ENCODE measurements at places on chromosomes 16 and 17.
A peak's percentile ranks its signal among the peaks of the same experiment; 100 is the strongest.

DNA sequence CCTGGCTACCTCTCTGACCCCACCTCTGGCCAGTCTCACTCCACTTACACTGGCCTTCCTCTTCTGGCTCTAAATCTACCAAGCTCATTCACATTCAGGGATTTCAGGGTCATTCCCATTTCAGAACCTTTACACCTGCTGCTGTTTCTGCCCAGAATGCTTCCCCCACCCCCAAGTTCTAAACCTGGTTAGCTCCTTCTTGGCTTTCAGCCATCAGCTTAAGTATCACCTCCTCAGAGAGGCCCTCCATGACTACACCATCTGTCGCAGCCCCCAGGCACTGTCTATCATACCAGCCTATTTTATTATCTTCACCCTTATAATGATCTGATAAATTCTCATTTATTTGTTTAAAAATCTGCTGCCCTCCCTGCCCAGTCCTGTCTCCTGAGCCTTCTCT lies 23.3 kb upstream of the NGFR start:
- DNase-seq = no peak

DNA sequence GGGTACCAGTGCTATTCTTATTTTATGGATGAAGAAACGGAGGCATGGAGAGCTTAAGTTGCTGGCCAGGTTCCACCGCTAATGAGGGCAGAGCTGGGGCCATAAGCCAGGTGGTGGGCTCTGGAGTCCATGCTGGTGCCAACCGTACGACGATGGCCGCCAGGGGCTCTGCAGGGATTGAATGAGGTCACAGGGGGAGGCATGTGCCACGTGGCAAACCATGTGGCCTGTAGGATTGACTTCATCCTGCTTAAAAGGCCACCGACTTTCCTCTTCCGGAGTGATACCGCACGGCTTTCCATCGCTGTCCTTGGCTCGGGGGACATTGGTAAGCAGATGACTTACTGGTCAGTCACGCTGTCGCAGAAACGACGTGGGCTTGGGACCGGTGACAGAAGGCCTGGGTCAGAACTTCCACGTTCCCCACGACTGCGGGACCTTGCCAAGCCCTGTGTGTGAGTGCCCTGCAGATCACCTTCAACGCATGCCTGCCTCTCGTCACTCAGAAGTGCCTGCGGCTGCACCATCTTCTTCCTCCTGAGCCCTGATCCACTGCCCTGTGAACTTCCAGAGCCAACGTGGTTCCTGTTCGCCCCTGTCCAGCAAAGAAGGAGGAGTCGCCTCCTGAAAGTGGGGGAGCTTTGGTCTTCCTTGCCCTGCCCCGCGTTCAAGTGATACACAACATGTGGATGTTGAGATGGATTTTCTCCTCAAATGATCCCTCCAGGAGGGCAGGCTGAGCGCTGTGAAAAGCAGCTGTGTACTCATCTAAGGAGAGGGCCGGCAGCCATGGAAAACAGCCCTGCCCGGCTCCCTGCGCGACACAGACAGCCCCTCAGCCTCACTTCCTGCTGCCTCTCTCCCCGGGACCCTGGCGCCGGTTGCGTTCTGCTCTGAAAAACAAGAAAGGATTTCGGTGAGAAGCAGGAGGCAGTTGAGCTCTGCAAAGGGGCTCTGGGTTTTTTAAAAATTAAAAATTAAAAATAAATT lies 176.7 kb downstream of the C16orf95 start:
- no peak for DNase-seq

- DNase-seq = peak; percentile 51
These were observed 39.7 kb upstream of the IRX3 start for GRCh38 chr16:54326266-54326662.

- DNase-seq = peak; percentile 45
These were observed 224.2 kb downstream of the BCAS3 start for GRCh38 chr17:60901806-60902205.

- DNase-seq = no peak
These were observed 7.2 kb upstream of the CD68 start for GRCh38 chr17:7572338-7572587.

GRCh38 chr17:59375857-59376256 lies 44.4 kb downstream of the YPEL2 start:
- DNase-seq = no peak

DNA sequence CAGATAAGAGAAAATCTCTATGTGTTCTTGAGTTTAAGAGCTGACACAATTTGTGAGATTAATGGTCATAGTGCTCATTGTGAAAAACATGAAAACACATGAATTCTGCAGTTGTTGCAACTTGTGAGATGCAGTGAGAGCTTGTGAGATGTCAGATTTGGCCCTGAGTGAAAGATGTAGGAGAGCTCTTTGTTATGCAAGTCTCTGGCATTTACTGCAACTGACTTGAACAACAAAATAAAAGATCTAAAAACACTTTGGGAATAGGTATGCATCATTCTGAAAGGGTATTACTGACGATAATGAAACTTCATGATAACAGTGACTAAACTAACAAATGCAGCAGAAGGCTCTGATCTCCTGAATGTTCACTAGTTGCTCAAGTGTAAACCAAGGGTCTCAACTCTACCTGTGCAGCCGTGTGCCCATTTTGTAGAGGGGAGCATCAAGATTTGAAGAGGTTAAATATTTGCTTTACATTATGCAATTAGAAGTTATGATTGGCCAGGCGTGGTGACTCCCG lies 50.8 kb upstream of the SMIM36 start:
- no peak for DNase-seq

- no peak for DNase-seq
These were observed 23.7 kb downstream of the TSPOAP1 start for GRCh38 chr17:58304750-58305486.

DNA sequence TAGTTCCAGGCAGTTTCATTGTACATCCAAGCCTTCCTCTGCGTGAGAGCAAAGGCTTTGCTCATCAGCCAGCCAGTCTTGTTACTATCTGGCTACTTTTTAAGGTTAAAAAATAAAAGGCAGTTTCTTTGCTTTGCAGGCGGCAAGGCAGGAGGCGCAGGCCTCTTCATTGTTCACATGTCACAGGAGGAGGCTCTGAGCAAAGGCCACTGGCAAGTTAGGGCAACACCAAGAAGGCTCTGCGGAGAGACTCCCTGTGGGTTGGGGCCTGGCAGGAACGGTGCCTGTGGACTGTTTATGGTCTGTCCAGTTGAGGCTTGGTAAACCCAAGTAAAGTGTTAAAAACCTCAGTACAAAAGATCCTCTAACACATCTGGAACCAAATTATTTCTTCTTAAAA lies 3.9 kb upstream of the NT5C start:
- no peak for DNase-seq

DNA sequence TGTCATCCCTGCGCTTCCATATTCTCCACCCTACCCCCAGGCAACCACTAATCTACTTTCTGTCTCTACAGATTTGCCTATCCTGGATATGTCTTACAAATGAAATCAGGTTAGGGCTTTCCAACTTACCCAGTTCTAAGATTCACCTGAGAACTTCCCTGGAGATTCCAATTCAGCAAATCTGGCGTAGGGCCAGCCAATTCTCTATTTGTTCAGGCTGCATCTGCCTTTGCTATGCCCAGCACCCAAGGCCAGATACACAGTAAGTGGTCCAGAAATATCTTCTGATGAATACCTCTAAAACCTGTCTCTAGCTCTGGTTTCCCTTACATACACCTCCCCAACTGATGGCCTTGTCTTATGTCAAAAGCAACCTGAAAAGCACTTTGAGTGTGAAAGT lies 10.4 kb upstream of the CTCF start:
- DNase-seq = no peak

- no peak for DNase-seq
These were observed 50.2 kb downstream of the HLF start for GRCh38 chr17:55314784-55315491.

DNA sequence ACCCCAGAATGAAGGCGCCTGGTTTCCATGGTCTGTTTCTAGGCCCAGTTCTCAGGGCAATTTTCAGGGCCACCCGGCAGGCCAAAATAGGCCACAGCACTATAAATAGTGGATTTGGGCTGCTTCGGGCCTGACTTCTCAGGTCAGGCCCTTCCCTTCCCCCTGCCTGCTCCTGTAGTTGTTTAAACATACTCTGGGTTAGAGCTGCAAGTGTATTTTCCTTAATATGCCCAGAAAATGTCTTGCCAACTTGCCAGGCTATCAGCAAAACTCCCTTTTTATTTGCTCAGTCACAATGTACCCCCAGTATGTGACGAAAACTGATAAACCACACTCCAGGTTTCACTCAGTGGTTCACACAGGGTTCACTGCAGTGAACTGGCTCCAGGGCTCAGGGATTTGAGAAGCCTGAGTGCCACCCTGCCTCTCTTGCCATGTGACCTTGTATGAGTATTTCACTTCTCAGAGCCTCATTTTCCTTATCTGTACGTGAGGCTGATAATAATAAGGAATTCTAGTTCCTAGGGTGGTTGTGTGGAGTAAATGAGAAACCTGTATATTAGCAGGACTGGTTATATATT lies 76.5 kb downstream of the GPRC5B start:
- DNase-seq = peak; percentile 82

Measured in kidney tubule cell (primary cell).